ENCODE measurements at places on chromosomes 7 and 10.
A peak's percentile ranks its signal among the peaks of the same experiment; 100 is the strongest.

GRCh38 chr10:99775850-99776249 is 6.6 kb upstream of the ABCC2 start:
- DNase-seq, result no peak

GRCh38 chr7:140349144-140349771 is 49.1 kb downstream of the SLC37A3 start:
- DNase-seq, result no peak

- no peak for DNase-seq
Measured at GRCh38 chr7:107682886-107683285, 22.3 kb downstream of the SLC26A4 start.

DNA sequence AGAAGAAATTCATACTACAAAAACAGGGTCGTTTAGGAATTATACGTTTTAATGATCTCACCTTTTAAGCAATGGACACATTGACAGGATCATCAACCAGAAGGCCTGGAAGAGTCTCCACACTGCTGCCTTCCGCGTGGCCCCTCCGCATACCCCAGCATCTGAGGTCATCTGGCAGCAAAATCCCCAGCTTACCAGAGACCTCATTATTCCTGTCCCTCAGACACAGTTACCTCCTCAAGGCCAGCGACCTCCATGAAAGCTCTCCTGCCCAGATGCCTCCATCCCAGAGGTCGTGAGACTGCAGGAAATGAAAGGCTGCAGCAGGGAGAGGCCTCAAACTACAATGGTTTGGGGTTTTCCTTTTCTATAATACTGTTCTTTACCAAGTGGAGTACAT is 14.8 kb upstream of the GSAP start:
- DNase-seq, result no peak

DNA sequence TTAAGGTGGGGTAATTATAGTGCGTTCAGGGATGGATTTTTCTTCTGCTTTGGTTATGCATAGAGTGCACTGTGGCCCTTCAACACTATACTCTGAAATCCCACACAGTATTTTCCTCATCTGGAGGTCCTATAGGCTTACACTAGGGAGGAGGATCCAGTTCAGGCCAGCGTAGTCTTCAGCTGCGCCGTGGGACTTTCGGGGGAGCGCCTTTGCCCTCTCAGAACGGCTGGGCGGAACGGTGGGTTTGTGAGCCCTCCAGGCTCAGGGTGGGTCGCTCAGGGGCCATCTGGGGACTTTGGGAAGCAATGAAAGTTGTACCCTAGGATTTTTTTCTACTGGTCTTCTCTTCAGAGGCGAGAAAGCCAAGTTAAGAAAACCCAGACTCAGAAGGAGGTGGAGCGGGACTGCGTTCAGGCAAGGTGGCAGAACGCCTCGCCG is 652 bp upstream of the VPS26A start:
- DNase-seq, result peak; percentile 46

DNA sequence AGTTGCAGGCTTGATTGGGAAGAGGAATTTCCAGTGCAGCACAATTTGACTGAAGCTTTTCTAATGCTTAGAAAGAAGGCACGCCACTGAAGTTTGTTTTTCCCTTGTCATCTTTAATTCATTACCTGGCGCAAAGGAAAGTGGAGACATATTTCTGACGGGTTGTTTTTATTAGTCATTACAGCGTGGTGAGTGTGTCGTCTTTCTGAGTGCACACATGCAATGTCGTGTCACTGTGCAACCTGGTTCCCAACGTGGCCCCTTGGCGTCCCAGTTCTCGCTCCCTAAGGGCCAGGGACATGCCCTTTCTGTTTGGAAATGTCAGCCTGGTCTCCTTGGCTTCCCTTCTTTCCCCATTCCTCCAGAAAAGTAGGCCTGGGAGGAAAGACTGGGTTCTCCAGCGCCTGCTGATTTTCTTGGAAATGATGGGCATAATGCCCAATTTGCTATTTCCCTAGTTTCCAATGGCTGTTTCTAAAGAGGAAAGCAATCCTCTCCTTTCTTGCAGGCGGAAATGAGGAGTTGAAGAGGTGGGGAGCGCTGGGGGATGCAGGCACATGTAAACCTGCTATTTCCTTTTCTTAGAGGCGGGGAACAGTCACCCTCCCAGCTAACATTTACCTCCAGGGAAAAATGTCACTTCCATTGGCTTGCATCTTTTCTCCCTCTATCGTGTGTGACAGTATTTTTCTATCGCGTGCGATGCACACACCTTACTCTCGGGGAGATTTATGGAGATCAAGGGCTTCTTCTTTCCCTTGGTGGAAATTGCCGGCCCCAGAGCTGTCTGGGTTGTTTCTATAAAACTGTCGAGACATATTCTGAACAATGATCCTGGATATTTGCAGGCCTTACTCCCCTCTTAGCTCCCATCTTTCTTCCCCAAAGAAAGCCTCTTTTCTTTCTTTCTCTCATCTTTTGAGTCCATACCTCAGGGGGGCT is 249.8 kb downstream of the ARHGAP12 start:
- no peak for DNase-seq

GRCh38 chr7:16063716-16064675 is 357.3 kb downstream of the CRPPA start:
- DNase-seq, result no peak

DNA sequence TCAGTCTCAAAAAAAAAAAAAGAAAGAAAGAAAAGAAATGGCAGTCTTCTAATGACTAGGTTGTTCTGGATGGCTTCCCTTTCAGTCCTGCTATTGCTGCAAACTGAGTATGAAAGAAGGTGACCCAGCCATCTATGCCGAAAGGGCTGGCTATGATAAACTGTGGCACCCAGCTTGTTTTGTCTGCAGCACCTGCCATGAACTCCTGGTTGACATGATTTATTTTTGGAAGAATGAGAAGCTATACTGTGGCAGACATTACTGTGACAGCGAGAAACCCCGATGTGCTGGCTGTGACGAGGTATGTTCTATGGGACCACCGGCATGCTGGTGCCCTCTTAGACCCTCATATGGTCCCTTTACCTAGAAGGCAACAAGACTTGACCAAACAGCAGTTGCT is 41.3 kb downstream of the TES start:
- DNase-seq, result no peak

DNA sequence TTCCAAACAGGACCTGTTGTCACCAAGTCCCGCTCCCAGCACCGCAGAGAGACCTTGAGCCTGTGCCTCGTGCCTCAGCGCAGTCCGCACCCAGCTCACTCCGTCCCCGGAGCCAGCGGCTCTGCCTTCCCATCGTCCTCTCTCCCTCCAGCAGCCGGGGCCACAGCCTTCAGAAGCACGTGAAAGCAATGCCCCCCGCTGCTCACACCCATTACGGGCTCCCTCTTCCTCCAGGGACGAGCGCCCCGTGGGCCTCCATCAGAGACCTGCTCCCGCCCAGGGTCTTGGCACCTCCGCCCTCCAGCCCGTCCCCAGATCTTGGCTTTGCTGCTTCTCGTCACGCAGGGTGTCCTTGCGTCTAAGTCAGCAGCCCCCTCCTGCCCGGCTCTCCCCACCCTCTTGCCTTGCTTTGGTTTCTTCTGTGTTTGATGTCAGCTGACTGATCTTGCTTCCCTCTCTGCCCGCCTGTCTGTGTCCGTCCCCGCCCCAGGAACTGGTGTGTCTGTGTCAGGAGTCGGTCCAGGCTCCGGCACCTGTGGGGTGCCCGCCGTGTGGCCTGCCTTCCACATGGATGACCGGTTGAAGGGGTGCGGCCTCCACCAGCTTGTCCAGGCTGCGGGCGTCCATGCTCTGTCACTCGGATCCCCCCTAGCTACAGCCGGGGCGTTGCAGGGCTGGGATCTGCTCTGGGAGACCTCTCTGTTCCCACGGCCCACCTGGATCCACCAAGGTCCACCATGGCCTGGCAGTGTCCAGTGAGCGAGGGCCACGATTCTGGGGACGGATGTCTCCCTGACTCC is 61.9 kb downstream of the FOXL3 start:
- DNase-seq, result no peak

DNA sequence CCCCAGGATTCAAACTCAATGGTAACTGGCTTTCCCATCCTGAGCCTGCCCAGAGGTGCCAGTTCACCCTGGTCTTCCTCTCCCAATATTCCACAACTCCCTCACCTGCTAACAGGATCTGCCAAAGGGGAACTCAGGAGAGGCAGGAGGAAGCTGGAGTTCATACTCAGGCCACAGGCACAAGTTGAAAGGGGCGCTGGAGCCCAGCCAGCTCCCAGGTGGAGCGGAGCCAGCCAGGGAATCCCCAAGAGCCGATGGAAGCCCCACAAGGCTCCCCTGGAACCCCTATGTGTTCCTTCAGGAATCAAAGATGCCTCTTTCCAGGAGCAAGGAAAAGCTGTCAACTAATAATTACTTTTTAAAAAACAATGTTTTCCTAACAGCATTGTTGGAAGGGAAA is 63.5 kb downstream of the SH3PXD2A start:
- no peak for DNase-seq

Measured in NCI-H1930 (cell line).